ENCODE measurements at places on chromosomes 6 and 20. TPM values are rescaled to one million over a fixed set of nuclear protein-coding genes. Genes with fewer than 3 reads are reported as not detected.
A peak's percentile ranks its signal among the peaks of the same experiment; 100 is the strongest.

DNA sequence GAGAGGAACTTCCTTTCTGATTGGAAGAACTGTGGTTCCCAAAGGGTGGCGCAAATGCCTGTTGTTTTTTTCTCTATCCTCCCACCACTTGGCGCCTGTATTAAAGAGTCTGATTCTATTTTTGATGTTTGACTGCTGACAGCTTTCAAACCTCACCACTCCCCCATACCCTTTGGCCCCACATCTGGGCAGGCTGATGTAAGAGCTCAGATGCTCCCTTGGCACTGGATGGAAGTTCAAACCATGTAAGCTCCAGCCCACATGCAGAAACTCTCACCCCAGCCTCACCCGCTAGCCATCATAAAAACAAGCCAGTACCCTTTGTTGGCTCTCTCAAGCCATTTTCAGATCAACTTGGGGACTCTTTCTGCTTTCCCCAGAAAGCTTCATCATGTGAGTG lies 20.0 kb upstream of the TMEM14A start:
- H3K36me3 ChIP-seq = no peaks in the 10 kb centered on the region
- DNase-seq = no peak
- no peak overlapping the region for H3K27ac ChIP-seq
- H3K4me3 ChIP-seq = no peak overlapping the region
- H3K27me3 ChIP-seq = no peaks in the 10 kb centered on the region

GRCh38 chr20:38610521-38610920 lies 8.9 kb downstream of the ARHGAP40 start:
- no peaks in the 10 kb centered on the region for H3K4me1 ChIP-seq
- H3K27me3 ChIP-seq = no peaks in the 10 kb centered on the region
- no peak overlapping the region for H3K4me3 ChIP-seq
- no peaks in the 10 kb centered on the region for H3K36me3 ChIP-seq
- DNase-seq = no peak
- H3K27ac ChIP-seq = no peak overlapping the region

The DDO gene
- 1.2 TPM for polyA plus RNA-seq

DNA sequence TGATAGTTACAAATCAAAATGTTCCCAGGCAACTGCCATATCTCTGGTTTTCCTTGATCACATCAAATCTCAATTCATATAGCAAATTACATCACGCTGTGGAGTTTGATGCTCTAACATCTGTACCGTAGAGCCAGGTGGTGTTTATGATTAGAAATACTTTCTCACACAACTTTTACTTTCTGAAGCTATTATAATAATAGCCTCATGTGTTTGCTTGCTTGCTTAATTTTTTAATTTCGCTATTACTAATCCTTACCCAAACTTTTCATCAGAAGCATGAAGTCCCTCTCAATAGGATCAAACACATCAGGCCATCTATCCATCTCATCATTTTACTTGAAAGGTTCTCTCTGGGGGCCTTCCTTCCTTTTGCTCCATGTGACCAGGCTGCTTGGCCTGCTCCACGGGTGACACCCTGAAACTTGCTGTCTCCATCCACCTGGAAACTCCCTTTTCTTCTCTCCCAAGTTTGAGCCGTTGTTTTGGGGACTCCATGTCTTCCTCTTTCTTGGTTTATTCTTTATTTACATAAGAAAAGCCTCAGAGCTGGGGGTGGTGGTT lies 75.4 kb downstream of the ADAT2 start:
- no peak overlapping the region for H3K4me3 ChIP-seq
- H3K4me1 ChIP-seq = no peaks in the 10 kb centered on the region
- no peaks in the 10 kb centered on the region for H3K36me3 ChIP-seq
- no peak overlapping the region for H3K27ac ChIP-seq
- DNase-seq = no peak

The PI3 gene
- 0.40 TPM for polyA plus RNA-seq

DNA sequence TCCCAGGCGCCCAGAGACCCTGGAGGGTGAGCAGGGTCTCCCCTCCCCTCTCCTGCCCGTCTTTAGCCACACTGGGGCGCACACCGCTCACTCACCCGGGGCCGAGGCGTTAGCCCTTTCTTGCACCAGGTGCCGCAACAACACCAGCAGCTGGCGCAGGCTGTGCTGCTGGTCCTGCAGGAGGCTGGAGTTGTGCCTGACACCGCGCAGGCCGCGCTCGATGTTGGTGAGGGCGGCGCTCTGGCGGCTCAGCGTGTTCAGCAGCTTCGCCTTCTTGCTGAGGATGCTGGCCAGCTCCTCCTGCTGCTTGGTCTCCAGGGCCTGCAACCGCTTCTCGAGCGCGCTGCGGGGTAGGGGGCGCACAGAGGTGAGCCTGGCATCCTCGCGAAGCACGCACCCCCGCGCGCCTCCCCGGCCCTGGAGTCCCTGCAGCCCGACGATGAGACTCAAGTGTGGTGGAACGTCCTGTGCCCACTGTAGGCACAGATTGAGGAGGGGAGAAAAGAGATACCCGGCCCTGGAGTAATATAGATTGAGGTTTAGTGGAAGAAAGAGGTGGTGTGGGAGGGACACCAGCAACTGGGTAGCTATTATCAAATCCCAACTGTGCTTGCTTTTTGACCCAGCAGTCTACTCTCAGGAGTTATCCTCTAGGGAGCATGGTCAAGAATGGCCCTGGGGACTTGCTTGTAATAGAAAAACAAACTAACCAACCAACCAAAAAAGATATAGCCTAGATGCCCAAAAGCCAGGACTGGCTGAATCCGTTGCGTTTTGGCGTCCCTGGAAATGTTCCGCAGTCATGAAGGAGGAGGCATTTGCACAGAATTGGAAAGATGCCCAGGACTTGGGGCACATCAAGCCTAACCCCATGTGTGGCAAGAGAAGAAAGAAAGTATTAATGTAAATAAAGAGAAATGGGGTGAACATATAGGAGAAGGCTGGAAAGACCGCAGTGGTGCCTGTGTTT lies 30.9 kb downstream of the ANGPT4 start:
- H3K4me1 ChIP-seq = no peaks in the 10 kb centered on the region
- H3K27me3 ChIP-seq = no peaks in the 10 kb centered on the region
- DNase-seq = no peak
- H3K27ac ChIP-seq = no peak overlapping the region
- H3K36me3 ChIP-seq = no peaks in the 10 kb centered on the region
- no peak overlapping the region for H3K4me3 ChIP-seq

DNA sequence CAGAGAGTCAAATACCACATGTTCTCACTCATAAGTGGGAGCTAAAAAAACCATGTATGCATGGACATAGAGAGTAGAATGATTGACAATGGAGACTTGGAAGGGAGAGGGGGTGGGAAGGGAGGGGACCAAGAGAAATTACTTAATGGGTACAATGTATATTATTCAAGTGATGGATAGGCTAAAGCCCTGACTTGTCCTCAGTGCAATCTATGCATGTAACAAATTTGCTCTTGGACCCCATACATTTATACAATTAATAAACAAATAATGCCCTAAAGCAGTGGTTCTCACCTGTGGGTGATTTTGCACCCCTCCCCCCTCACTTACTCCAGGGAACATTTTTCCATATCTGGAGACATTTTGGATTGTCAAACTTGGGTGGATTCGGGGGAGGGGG lies 33.5 kb upstream of the NEDD9 start:
- no peaks in the 10 kb centered on the region for H3K27me3 ChIP-seq
- no peak overlapping the region for H3K4me3 ChIP-seq
- no peaks in the 10 kb centered on the region for H3K36me3 ChIP-seq
- H3K27ac ChIP-seq = no peak overlapping the region
- H3K4me1 ChIP-seq = peaks cover 22% of the 10 kb centered on the region
- no peak for DNase-seq

DNA sequence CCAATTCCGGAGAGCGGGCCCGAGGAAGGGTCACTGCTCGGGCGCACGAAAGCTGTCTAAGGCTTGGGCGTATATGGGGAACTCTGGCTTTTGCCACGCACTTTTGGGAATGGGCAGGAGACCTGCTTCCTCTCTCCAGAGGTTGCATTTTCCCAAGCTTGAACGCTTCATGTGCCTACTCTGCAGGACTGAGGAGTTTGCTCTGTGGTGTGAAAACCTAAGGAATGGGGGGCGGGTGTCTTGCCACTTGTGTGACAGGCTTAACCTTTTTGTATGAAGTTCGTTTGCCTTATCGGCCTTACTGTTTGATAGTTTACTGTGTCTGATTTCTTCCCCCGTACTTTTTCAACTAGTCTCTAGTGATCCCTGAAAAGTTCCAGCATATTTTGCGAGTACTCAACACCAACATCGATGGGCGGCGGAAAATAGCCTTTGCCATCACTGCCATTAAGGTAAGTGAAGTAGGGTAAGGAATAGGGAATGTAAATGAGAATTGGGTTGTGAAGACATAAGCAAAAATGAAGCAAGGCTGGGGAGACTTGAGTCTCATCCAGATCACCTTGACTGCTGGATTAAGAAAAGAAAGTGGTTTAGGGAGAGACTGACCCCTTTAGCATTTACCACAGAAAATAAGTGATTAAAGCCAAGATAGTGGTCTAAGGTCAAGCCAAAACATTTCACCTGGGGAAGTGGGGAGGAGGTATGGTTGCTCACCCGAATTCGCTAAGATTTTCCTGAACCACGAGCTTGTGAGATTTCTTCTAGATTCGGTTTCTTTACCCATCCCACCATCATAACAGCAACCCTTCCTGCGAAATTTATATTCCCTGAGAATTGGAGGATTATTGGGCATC lies 627 bp downstream of the RPS18 start:
- peaks cover 23% of the 10 kb centered on the region for H3K4me1 ChIP-seq
- no peak for DNase-seq
- H3K27ac ChIP-seq = peak overlapping the region; percentile 92
- H3K4me3 ChIP-seq = peak overlapping the region; percentile 85
- H3K27me3 ChIP-seq = no peaks in the 10 kb centered on the region
- no peaks in the 10 kb centered on the region for H3K36me3 ChIP-seq

DNA sequence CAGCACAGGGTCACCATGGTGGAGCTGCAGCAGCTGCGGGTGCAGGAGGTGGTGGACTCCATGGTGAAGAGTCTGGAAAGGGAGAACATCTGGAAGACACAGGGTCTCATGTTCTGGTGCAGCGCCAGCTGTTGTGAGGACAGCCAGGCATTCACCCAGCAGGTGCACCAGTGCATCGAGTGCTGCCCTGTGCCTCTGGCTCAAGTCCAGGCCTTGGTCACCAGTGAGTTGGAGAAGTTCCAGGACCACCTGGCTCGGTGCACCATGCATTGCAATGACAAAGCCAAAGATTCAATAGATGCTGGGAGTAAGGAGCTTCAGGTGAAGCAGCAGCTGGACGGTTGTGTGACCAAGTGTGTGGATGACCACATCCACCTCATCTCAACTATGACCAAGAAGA lies 22.9 kb upstream of the RIPK1 start:
- H3K27ac ChIP-seq = no peak overlapping the region
- no peaks in the 10 kb centered on the region for H3K36me3 ChIP-seq
- no peak overlapping the region for H3K4me3 ChIP-seq
- no peak for DNase-seq
- no peaks in the 10 kb centered on the region for H3K4me1 ChIP-seq

GRCh38 chr6:89287351-89288028 lies 27.6 kb downstream of the GABRR2 start:
- H3K27ac ChIP-seq = no peak overlapping the region
- H3K36me3 ChIP-seq = no peaks in the 10 kb centered on the region
- no peaks in the 10 kb centered on the region for H3K27me3 ChIP-seq
- H3K4me1 ChIP-seq = no peaks in the 10 kb centered on the region
- no peak overlapping the region for H3K4me3 ChIP-seq

GRCh38 chr6:9540126-9540525 lies 874.7 kb downstream of the TFAP2A start:
- H3K36me3 ChIP-seq = no peaks in the 10 kb centered on the region
- no peaks in the 10 kb centered on the region for H3K4me1 ChIP-seq
- DNase-seq = no peak
- no peaks in the 10 kb centered on the region for H3K27me3 ChIP-seq

DNA sequence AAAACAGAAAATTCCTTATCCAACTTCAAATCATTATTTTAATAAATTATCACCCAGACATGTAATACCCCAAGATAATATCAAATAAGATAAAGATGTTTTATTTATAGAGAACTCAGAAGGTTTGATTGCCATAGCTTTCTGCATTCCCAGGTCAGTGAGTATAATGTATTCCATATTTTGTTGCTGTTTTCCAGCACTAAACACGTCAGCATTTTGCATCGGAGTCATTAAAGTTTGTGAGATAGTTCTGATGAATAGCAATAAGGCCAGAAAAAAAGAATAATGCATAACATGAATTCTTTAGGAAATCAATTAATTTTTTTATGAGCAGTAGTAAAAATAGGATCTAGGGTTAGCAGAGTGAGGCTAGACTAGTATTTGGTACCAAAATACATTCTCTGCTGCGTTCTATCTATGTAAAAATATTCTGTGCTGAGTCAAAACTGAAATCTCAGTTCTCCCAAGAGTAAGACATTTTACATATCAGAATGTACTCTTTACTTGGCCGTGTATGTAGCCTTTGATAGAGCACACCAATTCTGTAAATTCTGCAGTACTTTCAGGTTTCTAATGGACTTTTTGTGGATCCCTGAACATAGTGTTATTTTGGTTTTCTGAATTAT lies 269.9 kb upstream of the AGPAT4 start:
- no peaks in the 10 kb centered on the region for H3K27me3 ChIP-seq
- H3K27ac ChIP-seq = no peak overlapping the region
- H3K36me3 ChIP-seq = no peaks in the 10 kb centered on the region
- DNase-seq = no peak
- H3K4me3 ChIP-seq = no peak overlapping the region
- no peaks in the 10 kb centered on the region for H3K4me1 ChIP-seq

DNA sequence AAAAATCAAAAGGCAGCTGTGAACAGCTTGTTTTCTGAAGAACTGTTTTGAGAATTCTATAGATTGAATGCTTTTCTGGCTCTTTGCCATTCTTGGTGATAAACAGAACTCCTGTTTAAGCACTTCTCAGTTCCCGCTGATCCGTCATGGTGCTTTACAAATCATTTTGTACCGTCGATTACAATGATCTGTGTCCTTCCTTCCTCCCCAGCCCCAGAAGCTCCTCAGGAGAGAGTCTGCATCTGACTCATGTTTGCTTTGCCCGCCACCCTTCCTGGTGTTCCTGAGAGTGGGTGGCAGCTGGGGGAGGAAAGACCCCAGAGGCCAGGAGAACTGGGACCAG lies 538.6 kb upstream of the MARCKS start:
- H3K36me3 ChIP-seq = no peaks in the 10 kb centered on the region
- H3K27me3 ChIP-seq = no peaks in the 10 kb centered on the region
- no peaks in the 10 kb centered on the region for H3K4me1 ChIP-seq
- H3K4me3 ChIP-seq = no peak overlapping the region

The HCK gene
- polyA plus RNA-seq = 2.3 TPM

GRCh38 chr6:139825935-139826374 lies 451.5 kb upstream of the CITED2 start:
- no peaks in the 10 kb centered on the region for H3K27me3 ChIP-seq
- H3K4me3 ChIP-seq = no peak overlapping the region
- H3K4me1 ChIP-seq = no peaks in the 10 kb centered on the region
- H3K36me3 ChIP-seq = no peaks in the 10 kb centered on the region
- H3K27ac ChIP-seq = no peak overlapping the region

- no peak overlapping the region for H3K27ac ChIP-seq
- H3K27me3 ChIP-seq = no peaks in the 10 kb centered on the region
- no peaks in the 10 kb centered on the region for H3K36me3 ChIP-seq
- no peak for DNase-seq
Measured at GRCh38 chr6:149060300-149060984, 257.1 kb upstream of the TAB2 start.

The RSPO4 gene
- polyA plus RNA-seq = 0.08 TPM

- H3K27me3 ChIP-seq = no peaks in the 10 kb centered on the region
- no peak for DNase-seq
- H3K4me1 ChIP-seq = no peaks in the 10 kb centered on the region
- H3K27ac ChIP-seq = no peak overlapping the region
- no peaks in the 10 kb centered on the region for H3K36me3 ChIP-seq
Measured at GRCh38 chr6:121678245-121678644, 242.8 kb downstream of the GJA1 start.

The FBXO9 gene
- 51.5 TPM for polyA plus RNA-seq

- H3K36me3 ChIP-seq = no peaks in the 10 kb centered on the region
- DNase-seq = no peak
- H3K4me3 ChIP-seq = no peak overlapping the region
- H3K4me1 ChIP-seq = no peaks in the 10 kb centered on the region
- H3K27ac ChIP-seq = no peak overlapping the region
Measured at GRCh38 chr6:163086624-163086920, 327.9 kb upstream of the QKI start.

The TINAG gene
- polyA plus RNA-seq = not detected

Data from pancreas (tissue), 10 donors.